Right forelimb (tissue), 1 donor: ENCODE measurements at places on chromosomes 13 and 19.

DNA sequence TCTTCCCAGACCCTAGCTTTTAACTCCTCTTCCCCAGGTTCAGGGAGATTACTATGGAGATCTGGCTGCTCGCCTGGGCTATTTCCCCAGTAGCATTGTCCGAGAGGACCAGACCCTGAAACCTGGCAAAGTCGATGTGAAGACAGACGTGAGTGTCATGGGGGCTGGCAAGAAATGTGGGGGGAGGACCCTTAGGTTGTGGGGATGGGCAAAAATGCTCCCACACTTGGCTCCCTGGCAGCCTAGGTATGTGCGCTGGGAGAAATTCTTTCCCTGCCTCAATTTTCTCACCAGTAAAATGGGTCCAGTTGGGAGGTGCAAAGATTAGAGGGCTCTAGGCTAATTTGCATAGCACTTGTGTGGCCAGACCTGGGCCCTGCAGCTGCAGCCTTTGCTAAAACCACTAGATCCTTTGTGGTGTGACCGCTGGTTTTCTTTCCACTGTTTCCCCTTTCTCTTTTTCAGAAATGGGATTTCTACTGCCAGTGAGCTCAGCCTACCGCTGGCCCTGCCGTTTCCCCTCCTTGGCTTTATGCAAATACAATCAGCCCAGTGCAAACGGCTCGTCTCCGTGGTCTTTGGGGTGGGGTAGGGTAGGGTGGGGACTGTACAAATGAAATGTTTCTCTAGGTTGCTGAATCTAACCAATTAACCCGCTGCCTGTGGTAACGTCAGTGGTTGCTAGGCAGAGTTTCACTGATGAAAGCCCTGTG, 959 bp upstream of the RAB4B start:
- DNase-seq: peak; percentile 92

- no peak for DNase-seq
Measured at GRCh38 chr19:29683009-29683408, 17.7 kb downstream of the PLEKHF1 start.

DNA sequence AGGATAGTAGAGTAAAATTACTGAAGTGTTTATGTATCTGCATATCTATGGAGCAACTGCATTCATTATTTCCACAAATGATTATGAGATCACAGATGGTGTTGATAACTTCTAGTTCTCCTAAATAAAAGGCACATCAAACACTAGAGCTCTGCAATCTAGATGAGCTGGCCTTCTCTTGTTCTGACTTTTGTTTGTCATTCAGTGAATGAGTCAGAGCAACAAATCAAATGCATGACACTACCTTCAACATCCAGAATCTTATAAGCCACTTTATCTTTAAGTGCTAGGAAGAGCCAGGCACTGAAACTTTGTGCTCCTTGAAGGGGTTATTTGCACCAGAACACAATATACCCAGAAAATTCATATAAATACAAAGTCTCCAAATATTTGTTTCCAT, 456.0 kb downstream of the PCDH17 start:
- no peak for DNase-seq

- no peak for DNase-seq
Measured at GRCh38 chr19:58395979-58396627, 647 bp downstream of the RNF225 start.

GRCh38 chr13:97276862-97277269, 54.7 kb downstream of the MBNL2 start:
- no peak for DNase-seq

- no peak for DNase-seq
Measured at GRCh38 chr13:45833242-45833641, 18.3 kb downstream of the SIAH3 start.

DNA sequence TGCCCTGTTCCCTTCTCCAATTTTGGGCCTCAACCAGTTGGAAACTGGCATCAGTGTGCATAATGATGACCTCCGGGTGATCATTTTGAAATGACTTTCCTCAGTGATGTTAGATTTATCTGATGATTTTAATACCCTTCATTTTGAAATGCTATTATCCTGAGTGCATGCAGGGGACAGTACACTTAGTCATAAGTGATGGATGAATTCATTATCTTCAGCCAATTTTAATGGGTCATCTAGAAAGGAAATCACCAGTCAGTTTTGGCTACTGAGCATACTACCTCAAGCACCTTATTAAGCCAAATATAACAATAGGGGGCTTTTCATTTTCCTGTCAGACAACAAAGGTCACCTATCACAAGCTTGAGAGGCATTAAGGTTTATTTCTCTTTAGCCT, 118.5 kb upstream of the MIR17HG start:
- no peak for DNase-seq

DNA sequence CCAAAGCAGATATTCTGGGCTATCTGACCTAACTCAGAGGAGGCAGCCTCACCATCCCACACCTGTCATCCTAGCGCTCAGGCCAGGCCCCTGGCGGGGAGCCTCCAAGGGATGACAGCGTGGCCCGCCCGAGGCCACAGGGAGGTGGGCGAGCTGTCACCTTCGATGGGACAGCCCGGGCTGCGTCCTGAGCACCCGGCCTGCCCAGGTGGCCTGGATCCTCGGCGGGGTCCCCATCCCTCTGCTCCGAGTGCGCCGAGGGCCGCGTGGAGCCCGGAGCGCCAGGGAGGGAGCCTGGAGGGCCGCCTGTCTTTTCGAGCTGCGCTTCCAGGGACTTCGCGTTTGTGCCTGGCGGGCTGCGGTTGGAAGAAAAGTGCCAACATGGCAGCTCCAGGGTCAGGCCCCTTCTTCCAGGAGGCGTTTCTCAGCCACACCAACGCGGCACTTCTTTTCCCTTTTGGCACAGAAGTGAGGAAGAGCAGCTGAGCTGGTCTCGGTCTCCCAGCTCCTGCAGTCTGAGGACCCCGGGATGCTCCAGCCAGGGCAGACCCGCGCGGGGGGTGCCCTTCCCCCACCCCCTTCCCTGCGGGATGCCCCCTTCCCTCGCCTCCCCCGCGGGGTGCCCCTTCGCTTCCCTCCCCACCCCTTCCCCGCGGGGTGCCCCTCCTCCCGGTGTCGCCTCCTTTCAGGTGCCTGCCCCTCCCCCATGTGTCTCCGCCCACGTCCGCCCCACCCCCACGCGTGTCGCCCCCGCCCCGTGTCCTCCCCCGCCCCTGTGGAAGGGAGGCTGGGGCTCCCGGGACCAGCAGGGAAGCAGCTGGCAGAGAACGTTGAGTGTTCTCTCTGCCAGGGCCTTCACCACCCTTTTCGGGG, 42.3 kb downstream of the GJA3 start:
- peak; percentile 88 for DNase-seq

- DNase-seq: no peak
Measured at GRCh38 chr19:16204005-16204294, 6.2 kb downstream of the AP1M1 start.

DNA sequence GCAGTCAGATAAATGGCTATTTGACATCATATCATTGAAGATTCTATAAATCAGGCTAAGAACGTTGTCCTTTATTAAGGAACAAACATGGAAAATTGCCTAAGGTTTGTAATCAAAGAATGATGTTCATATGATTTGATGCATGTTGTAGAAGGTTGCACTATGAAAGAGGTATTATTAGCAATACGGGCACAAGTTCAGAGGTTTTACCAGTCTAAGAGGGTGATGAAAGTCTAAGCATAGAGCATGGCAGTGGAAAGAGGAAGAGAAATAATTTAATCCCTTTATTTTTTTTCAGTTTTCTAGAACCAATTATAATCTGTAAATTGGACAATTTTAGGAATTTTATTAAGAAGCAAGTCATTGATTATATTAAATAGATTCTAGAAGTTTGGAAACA, 450.7 kb downstream of the FGF14 start:
- DNase-seq: no peak

DNA sequence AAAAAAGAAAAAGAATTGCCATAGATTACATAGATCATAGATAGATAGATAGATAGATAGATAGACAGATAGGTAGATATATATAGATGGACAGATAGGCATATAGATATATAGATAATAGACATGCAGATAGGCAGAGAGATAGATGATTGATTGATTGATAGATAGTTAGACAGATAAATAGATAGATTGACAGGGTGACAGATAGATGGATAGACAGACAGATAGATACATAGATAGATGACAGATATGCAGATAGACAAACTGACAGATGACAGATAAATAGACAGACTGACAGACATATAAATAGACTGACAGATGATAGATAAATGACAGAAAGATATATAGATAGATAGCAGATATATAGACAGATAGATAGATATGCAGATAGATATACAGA, 474.0 kb downstream of the IRS2 start:
- DNase-seq: no peak

DNA sequence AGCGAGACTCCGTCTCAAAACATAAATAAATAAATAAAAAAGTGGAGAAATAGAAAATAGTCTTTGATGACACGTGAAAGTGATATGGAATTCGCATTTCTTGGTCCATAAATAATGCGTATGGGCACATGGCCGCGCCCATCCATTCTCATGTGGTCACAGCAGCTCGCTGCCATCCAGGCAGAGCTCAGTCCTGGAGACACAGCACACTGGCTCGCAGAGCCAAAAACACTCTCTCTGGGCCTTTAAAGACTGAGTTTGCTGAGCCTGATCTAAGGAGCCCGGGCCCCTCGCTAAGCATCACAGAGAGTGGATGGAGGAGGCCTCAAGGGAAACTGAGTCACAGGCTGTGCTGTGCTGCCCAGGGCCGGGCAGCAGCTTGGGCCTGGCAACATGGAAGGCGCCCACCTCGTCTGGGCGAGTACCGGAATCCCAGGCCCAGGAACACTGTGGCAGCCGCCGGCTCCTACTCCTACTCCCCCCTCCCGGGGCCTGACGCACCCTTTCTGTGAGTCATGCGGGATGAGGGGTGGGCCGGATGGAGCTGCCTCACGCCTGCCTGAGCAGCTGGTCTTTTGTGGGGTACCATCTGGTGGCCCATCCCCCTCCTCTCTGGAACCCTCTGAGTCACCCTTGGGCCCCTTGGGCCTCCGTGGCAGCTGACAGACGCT, 28.9 kb upstream of the CACTIN start:
- peak; percentile 57 for DNase-seq

DNA sequence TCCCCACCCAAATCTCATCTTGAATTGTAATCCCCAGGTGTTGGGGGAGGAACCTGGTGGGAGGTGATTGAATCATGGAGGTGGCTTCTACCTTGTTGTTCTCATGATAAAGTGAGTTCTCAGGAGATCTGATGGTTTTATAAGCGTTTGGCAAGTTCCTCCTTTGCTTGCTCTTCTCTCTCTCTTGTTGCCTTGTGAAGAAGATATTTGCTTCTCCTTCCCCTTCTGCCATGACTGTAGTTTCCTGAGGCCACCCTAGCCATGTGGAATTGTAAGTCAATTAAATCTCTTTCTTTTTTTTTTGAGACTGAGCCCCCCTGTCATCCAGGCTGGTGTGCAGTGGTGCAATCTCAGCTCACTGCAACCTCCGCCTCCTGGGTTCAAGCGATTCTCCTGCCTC, 34.4 kb downstream of the VSTM1 start:
- no peak for DNase-seq

DNA sequence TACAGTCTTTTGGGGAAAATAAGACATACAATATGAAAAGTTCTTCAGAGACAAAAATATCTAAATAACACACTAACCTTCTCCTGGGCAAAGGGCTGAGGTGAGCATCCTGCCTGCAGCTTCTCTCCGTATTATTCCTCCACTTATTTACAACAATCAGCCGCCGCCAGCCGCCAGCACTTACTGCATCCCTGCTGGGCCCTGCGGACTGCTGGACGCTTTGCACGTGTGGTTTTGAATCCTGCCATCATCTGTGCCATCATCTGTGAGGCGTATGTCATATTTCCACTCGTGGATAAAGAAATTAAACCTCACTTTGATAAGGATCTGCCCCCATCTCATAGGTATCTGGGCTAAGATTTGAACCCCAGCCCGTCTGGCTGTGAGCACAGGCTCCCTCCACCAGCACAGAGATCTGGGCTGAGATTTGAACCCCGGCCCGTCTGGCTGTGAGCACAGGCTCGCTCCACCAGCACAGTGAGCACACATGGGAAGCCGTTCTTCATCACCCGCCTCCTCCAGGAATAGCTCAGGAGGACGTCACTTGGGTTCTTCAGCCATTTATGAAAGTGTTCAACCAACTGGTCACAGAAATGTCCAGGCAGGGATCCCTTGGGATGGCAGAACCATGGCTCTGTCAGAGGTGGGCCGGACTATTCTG, 35.2 kb upstream of the TUBGCP3 start:
- no peak for DNase-seq

GRCh38 chr13:109665781-109666249, 120.6 kb downstream of the IRS2 start:
- no peak for DNase-seq

DNA sequence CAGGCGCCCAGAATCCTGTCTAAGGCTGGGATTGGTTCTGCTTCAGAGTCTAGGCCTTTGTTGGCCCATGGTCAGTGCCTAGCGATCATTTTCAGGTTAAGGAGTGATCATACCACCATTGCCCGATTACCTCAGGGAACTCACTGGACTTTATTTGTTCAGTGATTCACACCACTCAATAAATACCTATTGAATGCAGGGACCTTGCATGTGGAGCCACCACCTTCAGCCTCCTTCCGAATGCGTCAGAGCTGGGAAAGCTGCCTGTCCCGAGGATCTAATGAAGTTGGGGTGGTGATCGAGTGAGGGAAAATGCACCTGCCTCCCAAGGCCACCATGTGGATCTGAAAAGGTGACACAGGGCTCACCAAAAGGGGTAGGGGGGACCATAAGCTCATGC, 40.0 kb upstream of the POU2F2 start:
- DNase-seq: no peak

DNA sequence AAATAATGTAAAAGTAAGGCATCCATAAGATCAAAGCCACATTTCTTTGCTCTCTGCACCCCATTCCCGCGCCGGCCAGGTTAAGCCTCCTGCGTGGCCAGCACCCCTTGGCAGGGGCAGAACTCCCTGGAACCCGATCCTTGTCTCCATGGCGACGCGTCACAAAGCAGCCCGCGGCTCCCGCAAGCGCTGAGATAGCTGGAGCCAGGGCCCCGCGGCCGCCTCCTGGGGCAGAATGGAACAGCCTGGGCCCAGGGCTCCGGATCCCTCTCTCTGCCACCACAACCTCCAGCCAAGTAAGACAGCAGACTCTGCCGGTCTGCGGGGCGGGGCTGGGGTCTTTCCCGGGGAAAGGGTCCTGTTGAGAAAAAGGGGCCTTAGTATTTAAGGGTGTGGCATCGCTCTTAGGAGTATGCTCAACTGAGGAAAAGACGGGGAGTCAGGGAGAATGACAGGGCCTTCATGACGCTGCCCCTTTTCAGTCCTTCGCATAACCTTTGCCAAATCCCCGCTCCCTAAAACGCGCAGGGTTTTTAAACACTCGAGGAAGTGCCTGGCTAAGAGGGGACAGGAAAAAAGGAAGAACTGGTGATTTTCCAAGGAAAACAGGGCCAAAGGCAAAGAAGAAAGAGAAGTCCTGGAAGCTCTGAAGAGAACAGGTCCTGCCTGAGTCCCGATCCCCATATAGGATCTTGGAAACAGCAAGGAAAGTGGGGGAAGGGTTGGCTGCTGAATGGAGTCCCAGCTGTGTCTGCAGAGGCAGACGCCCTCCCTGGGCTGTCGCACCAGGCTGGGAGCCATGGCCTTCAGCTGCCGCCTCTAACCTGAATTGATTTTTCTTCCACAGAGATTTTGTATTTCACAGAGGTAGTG, at the start of gene TEX26:
Gene TEX26 (plus strand): TSS at position 176 of the 873 bp plus-strand sequence. CDS start 60 bp downstream, at position 236.
- DNase-seq: peak; percentile 59
